ENCODE measurements at places on chromosomes 6 and 20.

GRCh38 chr6:45591306-45591705 is 213.6 kb upstream of the SUPT3H start:
- no peak for DNase-seq

GRCh38 chr20:47682028-47682783 is 103.1 kb downstream of the SULF2 start:
- DNase-seq: no peak

DNA sequence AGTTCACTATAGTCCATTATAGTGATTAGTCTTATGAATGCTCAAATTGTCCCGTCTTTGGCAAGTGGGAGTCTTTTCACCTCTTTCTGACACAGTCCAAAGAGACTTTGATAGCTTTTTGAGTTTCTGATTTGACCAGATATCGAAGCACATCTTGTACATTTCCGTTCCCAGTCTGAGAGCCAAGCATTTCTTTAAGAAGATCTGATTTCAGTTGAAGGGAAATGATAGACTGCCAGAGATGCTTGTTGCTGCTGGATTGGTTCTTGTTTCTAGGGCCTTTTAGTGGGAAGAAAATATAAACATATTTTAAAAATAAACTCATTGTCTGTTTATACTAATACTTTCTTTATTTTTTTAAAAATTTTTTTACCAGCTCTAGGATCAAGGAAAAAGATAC is 54.1 kb upstream of the IER3 start:
- no peak for DNase-seq

- no peak for DNase-seq
Observed at GRCh38 chr6:7242835-7243178, 70.2 kb downstream of the SSR1 start.

DNA sequence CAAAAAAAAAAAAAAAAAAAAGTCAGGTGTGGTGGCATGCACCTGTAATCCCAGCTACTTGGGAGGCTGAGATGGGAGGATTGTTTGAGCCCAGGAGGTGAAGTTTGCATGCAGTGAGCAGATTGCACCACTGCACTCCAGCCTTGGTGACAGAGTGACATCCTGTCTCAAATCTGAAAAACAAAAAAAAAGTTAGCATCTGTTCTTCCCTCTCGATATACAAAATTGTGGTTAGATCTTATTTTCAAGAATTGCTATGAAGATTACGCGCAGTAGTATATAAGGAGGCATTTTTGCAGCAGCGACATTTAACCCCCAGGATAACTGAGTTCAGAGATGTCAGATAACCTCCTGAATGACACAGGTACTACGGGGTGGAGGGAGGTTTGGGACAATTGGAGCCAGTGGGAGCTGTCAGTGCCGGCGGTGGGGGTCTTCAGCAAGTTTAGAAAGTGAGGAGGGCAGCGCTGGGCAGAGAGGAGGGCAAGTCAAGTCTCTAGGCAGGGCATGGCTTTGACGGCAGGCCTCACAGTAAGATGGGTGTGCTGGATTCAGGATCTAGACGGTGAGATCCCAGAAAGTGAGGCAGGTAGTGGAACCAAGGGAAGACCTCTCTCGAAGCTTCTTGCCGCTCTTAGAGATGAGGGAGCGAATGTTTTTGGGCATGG is 26.2 kb upstream of the MRPS18A start:
- DNase-seq: no peak

DNA sequence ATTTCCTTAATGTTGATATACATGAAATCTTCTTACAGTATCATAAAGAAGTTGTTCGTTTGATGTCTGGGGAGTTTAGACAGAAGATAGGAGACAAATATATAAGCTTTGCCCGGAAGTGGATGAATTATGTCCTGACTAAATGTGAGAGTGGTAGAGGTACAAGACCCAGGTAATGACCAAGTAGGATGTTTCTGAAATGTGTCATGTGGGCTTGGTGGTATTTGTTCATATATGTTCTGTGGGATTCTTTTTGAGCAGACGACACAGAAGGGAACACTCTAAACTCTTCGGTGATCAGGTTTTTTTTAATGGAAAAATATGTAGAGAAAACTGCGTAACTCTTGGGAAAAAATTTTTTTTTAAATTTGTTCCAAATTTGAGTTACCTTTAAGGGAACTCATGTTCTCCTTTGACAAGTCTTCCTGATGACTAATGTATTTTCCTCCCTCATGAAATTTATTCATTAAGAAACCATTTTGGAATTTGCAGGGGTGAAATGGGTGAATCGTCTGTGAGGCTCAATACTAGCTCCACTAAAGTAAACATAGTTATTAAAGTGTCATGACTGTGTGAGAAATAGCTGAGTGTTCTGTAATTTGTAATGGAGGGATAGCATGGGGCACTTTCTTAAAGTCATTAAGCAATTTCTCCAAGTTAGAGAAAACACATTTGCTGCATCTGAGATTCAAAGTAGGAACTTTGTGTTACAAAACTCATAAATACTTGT is 100.6 kb downstream of the MAP3K4 start:
- no peak for DNase-seq

GRCh38 chr20:2125474-2126112 is 24.0 kb downstream of the STK35 start:
- DNase-seq: no peak

- DNase-seq: no peak
Observed at GRCh38 chr20:24986436-24987015, 6.0 kb downstream of the APMAP start.

DNA sequence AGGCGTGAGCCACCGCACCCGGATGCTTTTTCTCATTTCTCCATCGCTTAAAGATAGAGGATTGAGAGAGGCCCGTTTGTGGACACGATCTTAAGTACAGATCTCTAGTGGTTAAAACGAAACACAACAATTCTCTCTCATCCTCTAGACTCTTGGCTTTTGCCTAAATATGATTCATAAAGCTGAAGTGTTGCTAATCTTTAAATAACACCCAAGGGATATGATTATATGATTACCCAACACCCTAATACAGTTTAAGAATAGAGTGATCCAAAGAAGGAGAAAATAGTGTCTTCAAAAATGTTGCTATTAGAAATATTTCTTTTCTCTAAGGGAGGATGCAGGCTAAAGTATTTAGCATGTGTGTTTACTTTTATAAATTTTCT is 50.4 kb downstream of the MTHFD1L start:
- no peak for DNase-seq

- DNase-seq: no peak
Observed at GRCh38 chr20:967796-968742, 34.0 kb downstream of the RSPO4 start.

DNA sequence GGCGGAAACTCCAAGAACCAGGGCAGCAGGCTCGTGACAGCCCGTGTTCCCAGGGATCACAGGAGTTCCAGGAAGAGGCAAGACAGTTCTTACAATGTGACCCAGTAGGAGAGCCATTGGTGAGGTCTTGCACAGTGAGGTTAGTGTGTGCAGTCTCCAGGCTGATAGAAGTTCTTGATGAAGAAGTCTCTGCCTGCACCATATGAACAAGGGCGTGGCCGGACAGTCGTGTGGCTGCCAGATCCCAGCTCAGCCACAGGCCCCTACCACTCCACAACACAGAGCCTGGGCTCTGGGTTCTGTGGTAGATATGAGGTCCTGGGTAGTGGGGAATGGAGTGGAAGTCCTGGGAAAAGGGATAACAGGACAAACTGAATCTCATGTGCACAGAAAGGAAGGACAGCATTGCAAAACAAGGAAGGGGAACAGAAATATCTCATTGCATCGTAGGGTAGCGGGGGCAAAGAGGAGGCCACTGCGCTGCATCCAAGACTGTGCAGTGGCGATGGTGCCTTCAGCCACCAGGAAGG is 65.2 kb downstream of the STX11 start:
- DNase-seq: no peak

GRCh38 chr6:53692172-53692571 is 26.6 kb upstream of the KLHL31 start:
- no peak for DNase-seq

DNA sequence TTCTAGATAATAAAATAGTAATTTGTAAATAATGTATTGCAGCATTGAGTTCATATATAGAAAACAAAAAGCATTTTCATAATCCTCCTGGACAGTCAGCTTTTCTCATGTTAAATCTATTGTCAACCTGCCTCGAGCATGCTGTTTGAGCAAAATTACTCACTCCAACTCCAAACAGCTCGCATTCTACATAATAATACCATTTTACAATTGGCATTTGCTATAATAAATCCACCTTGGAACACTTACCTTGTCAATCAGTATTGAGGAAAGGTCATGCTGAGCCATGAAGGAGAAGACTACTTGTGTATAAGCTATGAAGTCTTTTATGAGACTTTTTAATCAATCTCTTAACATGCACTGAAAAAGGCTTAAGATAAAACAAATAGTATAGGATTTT is 682.6 kb downstream of the CBLN4 start:
- DNase-seq: no peak

- peak; percentile 22 for DNase-seq
Observed at GRCh38 chr6:149140137-149140909, 177.2 kb upstream of the TAB2 start.

GRCh38 chr6:43286980-43287716 is 10.9 kb upstream of the SLC22A7 start:
- no peak for DNase-seq

- no peak for DNase-seq
Observed at GRCh38 chr6:143822584-143823024, 20.5 kb upstream of the LTV1 start.

DNA sequence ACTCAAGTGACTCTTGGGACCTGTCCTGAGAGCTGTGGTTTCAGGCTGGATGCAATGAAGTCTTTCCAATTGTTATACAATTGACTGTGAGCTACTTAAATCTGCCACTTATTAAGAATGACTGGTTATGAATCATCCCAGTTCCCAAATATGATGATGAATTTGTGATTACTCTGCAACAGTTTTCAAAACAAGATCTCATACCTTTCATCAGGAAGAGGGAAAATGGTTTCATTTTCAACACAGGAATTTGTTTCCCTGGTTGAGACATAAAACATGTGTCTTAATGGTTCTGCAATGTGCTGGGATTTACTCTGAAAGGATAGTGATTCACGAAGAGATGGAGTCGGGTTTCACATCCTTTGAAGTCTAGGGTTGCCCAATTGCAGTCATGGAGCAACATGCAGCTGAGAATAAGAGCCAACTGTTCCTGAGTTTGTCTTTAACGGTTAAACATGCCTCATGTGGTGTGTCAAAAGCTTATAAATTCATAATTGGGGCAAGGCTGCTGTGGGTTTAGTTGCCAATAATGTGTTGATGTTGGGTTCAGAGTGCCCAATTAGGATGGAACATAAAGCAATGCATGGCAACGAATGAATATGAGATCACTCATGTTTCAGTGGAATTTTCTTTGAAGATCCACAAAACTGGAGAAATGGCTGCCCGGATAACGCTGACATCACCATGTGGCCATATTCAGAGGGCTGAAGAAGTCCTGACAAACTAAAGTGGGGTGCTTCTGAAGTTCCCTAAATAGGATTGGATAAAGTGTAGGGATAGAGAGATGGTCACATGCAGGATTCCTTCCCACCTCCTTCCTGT is 41.0 kb downstream of the CYP24A1 start:
- no peak for DNase-seq

DNA sequence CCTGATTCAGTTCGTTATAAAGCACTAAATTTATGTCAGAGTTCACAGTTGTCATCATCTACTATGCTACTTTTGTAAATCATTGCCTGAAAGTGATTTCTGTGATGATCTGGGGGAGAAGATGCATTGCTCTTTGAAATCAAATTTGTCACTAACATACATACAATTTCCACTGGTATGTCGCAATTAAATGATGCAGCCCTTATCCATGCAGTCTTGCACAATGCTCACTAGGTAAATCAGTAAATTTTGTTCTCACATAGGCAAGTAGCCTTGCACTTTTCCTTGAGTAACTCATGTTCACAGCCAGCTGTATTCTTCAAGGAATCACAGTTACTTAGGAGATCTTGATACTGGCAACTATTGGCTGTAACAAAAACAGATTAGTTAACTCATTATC is 20.8 kb downstream of the CRISP2 start:
- DNase-seq: no peak

DNA sequence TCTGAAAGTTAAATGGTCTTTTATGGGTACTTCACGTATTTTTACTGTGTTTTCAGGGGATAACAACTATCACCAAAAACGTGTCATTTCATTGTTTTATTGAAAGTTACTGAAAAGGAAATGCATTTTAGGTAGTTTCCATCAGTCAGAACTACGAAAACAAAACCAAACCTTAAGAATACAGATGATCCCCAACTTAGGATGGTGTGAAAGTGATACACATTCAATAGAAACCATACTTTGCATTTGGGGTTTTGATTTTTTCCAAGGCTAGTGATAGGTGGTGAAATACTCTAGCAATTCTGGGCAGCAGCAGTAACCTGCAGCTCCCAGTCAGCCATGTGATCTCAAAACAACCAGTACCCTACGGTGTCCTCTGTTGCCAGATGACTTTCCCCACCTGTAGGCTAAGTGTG is 25.9 kb upstream of the EFHC1 start:
- no peak for DNase-seq

DNA sequence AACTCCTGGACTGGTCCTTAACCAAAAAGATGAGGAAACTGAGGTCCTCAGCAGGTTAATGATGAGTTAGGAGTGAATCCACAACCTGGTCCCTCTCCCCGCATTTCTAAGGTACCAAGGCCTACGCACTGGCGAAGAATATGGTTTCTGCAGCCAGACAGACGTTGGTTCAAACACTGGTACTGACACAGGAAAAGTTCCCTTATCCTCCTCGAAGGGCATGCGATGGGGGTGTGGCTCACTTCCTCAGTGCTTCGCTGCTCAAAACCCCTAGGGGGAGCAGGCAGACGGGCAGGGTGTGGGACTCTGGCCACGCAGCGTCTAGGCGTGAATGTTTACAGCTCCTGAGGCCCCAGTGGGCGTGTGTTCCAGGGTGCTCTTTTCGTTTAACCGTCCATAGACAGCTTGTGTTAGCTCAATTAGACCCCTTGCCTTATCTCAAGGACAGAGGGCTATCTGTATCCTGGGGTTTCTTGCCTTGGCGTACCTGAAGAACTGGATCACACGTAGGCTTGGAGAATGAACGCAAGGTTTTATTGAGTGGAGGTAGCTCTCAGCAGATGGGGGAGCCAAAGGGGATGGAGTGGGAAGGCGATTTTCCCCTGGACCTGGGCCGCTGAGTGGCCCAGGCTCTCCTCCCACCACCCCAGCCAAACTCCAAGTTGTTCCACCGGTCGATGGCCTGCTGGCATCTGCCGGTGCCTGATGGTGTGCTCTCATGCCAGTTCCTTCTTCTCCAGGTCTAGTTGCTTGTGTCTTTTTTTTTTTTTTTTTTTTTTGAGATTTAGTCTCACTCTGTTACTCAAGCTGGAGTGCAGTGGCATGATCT is 31.8 kb upstream of the PTPN1 start:
- DNase-seq: peak; percentile 53
